A549 treated with ZK216348 at 1 μM for 4 hours (cell line): ENCODE measurements at places on chromosomes 5 and 9. TPM values are rescaled to one million over a fixed set of nuclear protein-coding genes. Genes with fewer than 3 reads are reported as not detected.

MUSK gene
- not detected in 5 replicates for total RNA-seq

SCGB3A2 gene
- not detected in 5 replicates for total RNA-seq

DIRAS2 gene
- not detected in 5 replicates for total RNA-seq

GLDC gene
- total RNA-seq, result 13.6 to 14.5 TPM (median 14.1 TPM) in 5 replicates

CTXN3 gene
- total RNA-seq, result not detected in 5 replicates
